ENCODE measurements at places on chromosomes 13 and 19.

- no peak for DNase-seq
Measured at GRCh38 chr19:20359933-20360720, 193.1 kb downstream of the ZNF486 start.

DNA sequence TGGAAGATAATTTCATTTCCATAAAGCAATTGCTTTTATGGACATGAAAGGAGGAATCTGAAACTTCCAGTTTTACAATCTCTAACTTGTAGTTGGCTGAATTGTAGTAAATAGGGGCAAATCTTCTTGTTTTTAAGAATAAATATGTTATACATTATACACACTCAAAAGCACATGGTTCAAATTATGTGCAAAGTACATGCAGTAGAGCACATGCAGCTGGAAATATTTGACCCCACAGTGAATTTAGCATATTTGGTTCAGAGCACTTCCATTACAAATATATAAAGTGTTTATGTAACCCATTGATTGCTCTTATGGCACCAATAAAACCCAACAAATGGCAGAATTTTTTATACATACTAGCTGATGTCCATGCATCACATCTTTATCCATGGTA lies 180.5 kb downstream of the IRS2 start:
- no peak for DNase-seq

- DNase-seq, result no peak
Measured at GRCh38 chr13:44151474-44151873, 222.2 kb upstream of the SERP2 start.

DNA sequence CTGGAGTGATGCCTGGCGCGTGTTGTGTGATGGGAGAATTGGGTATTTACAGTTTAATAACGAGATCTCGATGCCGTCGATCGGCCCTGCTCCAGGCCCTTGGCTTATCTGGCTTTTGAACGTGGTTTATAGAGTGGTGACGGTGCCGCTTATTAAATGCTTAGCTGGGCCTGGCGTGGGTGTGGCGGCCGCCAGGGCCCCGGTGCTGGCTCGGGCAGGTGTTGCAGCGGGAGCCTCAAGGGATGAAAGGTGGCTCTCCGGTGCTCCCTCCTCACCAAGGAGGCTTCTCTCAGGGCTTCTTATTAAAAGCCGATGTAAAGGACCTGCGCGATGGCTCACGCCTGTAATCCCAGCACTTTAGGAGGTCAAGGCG lies 173.8 kb downstream of the KDM4B start:
- DNase-seq, result no peak

DNA sequence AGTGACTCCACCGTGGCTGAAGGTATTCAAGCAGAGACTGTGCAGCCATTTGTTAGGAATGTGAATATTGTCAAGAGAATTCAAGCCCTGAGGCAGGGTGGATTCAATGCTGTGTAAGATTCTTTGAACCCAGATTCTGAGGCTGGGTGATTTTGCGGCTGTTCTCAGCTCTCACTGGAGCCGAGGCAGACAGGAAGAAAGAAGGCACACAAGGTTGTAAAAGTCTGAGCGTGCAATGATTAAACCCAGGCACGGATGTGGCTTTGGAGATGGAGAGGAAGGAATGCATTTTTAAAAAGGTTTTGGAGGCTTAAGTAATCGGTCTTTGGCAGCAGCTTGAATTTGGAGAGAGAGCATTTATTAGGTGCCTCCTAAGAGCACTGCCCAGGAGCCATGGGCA lies 187.9 kb downstream of the KATNAL1 start:
- DNase-seq, result no peak

DNA sequence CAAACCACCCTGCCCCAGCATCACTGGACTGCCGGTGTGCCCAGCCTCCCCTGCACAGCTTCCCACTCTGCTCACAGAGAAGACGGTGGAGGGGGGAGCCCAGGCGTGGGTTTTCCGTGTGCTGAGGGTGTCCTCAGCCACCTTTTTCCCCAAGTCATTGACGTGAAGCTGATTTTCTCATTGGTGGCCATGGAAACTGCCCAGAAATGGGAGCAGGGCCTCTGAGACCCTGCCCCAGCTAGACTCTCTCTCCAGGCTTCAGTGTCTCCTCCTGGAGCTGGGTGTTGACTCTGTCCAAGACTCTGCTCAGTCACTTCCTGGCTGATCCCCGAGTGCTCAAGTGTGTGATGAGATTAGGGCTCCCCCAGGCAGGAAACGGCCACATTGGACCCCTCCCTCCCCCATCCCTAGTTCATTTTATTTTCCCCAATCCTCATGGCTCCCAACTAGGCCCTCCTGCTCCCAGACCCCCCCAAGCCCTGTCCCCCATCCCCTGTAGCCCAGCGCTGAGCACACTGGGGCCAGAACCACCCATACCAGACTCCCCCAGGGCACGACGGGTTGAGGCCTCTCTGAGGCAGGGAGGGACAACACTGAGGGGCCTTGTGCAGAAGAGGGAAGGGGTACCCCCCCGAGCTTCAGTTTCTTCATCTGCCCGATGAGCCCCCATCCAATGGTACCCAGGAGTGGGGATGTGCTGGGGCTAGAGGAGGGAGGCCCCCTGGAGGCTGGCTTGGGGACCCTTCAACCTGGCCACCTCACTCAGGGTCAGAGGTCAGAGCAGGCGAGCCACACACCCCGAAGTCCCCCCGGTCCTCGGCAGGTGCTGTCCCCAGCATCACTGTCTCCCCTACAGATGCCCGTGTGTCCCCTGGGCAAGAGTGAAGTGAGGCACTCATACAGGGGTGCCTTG lies 1.2 kb upstream of the F2RL3 start:
- DNase-seq, result no peak

DNA sequence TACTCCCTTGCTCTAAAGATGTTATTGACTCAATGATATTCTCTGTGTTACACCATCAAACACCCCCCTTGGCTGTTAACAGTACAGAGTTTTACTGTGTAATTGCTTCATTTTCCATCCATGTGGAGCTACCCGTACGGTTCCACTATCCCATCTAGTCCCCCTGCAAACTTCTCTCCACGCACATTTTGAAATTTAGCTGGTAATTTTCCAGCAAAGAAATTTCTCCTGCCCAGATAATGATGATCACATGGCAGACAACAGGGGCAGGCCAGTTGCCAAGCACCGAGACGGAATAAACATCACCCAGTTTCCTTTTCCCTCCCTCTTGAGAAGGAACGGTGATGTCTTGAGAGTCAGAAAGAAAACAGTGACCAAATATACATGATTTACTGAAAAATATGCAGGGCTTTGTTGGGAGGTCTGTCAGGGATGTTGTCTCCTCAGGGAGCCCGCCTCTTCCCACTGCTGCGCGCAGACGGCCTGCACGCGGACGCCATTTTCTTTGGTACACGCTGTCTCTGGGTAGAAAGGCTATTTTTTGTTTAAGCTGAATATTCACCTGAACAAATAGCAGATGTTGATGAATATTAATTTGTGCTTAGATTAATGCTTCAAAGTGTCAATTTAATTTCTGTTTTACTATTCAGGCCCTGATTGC lies 109.9 kb downstream of the OLFM4 start:
- DNase-seq, result no peak

DNA sequence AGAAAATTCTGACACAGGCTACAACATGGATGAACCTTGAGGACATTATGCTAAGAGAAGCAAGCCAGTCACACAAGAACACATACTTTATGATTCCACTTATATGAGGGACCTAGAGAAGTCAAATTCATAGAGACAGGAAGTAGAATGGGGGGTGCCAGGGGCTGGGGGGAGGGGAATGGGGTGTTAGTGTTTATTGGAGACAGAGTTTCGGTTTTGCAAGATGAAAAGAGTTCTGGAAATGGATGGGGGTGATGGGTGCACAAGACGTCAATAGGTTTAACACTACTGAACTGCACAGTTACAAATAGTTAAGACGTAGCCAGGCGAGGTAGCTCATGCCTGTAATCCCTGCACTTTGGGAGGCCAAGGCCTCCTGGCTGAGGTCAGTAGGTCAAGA lies 3.5 kb upstream of the ZNF787 start:
- DNase-seq, result no peak

DNA sequence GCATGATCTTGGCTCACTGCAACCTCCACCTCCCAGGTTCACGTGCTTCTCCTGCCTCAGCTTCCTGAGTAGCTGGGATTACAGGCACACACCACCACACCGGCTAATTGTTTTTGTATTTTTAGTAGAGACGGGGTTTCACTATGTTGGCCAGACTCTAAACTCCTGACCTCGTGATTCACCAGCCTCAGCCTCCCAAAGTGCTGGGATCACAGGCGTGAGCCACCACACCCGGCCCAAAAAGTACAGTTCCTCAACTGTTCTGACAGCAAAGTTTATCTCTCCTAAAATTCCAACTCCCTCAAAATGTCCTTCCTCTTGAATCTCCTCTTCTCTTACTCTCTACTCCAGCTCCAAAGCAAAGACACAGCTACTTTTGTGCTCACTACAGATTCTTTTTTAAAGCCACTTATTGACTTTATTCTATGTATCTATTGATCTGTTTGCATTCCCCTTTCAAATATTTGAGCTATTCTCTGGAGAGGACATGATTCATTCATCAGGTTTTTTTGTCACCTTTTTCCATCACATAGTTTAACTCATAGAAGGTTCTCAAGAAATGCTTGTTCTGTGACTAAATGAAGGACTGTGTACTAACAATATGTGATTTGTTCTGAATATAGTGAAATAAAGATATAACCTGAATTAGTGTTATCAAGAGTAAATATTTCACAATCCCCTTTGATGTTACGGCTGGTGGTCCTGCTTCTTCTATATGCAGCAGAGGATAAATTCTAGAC lies 142.2 kb downstream of the TBC1D4 start:
- no peak for DNase-seq

DNA sequence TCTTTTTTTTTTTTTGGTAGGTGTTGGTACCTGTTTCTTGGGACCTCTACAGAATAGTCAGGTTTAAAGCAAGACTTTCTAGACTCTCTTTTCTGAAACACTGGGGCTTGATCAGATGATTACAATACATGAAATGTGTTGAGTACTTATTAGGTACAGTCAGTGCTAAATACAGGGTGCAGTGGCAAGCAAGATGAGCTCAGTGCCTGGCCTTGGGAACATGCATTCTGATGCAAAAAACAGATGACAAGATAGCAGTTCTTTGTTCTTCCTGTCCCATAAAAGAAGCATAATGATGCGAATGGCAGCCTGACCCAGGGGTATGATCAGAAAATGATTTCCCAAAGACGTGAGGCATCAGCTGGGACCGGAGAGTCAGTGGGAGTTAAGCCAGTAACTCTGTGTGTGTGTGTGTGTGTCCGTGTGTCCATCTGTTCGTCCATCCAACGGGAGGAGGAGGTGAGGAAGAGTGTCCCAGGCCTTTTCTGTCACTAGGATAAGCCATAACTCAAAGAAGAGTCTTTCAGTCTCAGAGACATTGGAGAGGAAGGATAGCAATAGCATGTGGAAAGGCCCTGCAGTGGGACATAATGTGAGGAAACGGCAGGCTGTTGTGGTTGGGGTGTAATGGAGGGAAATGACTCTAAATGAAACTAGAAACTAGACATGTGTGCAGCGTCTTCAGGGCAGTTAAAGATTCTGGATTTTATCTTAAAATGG lies 32.2 kb downstream of the SLAIN1 start:
- DNase-seq, result peak; percentile 24

DNA sequence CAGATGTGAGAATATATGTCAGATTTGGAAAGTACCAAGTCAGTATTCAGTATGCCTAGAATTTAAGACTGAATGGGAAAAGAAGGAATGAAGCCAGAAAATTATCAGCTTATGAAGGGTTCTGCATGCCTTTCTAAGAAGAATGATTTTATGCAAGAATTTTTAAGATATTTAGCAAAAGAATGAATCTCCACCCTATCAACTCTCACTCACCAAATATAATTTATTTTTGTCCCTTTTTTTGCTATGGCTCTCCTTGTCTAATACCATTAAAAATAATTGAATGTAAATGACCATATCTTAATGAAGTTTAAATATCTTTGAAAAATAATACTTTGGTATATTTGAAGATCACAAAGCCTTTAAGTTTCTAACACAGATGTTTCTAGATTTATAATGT lies 612.7 kb upstream of the GPC6 start:
- DNase-seq, result no peak

GRCh38 chr13:38661010-38661675 lies 25.7 kb upstream of the FREM2 start:
- DNase-seq, result no peak

DNA sequence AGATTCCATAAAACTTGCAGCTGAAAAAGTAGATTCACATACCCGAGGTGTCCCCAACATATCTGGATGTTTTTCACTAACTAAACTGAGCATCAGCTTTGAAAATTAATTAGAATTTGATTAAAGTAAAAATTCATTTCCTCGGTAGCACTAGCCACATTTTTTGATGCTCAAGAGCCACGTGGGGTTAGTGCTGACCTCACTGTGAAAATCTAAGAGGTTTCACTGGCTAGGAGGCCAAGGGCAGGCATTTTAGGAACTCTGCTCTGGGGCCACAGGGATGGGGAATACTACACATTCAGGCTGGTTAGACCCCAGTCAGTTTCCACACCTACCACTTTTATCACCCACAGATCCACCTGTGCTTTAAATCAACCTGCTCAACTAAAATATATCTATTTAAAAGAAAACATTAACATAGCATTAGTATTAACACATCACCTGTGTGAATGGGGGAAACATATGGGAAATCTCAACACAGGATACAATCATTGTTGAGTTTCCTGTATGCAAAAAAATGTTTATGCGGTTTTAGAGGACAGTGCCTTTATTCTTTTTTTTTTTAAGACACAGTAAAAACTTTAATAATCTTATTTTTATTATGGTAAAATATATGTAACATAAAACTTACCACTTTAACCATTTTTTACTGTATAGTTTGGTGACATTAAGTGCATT lies 45.5 kb downstream of the BRD4 start:
- DNase-seq, result no peak

DNA sequence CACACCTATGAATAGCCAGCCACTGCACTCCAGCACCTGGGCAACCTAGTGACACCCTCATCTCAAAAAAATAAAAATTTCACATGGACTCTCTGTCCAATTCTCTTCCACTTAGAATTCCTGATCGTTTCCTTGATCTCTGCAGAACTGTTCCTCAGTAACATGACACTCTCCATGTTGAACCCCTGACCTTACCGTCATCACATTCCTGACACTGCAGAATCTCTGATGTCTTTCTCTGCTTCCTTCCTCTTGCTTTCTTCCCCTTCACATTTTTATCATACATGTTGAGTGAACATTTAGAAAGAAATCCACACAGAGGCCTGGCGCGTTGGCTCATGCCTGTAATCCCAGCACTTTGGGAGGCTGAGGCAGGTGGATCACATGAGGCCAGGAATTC lies 15.0 kb downstream of the ZNF114 start:
- DNase-seq, result no peak

- DNase-seq, result no peak
Measured at GRCh38 chr19:50893047-50893736, 18.0 kb downstream of the KLK4 start.

- no peak for DNase-seq
Measured at GRCh38 chr13:18946738-18947137, 234.9 kb downstream of the TUBA3C start.

GRCh38 chr13:71922194-71922593 lies 55.2 kb upstream of the DACH1 start:
- DNase-seq, result no peak

GRCh38 chr19:47699360-47699917 lies 13.8 kb upstream of the EHD2 start:
- DNase-seq, result peak; percentile 37

- DNase-seq, result no peak
Measured at GRCh38 chr13:73602295-73602694, 531.9 kb downstream of the KLF12 start.

- DNase-seq, result no peak
Measured at GRCh38 chr13:43510956-43511901, 275.5 kb downstream of the ENOX1 start.

GRCh38 chr19:2330632-2331284 lies 2.3 kb downstream of the SPPL2B start:
- no peak for DNase-seq
